ENCODE measurements at places on chromosomes 16 and 17.
A peak's percentile ranks its signal among the peaks of the same experiment; 100 is the strongest.

GRCh38 chr17:33603789-33604188 lies 310.7 kb upstream of the ASIC2 start:
- DNase-seq: no peak

DNA sequence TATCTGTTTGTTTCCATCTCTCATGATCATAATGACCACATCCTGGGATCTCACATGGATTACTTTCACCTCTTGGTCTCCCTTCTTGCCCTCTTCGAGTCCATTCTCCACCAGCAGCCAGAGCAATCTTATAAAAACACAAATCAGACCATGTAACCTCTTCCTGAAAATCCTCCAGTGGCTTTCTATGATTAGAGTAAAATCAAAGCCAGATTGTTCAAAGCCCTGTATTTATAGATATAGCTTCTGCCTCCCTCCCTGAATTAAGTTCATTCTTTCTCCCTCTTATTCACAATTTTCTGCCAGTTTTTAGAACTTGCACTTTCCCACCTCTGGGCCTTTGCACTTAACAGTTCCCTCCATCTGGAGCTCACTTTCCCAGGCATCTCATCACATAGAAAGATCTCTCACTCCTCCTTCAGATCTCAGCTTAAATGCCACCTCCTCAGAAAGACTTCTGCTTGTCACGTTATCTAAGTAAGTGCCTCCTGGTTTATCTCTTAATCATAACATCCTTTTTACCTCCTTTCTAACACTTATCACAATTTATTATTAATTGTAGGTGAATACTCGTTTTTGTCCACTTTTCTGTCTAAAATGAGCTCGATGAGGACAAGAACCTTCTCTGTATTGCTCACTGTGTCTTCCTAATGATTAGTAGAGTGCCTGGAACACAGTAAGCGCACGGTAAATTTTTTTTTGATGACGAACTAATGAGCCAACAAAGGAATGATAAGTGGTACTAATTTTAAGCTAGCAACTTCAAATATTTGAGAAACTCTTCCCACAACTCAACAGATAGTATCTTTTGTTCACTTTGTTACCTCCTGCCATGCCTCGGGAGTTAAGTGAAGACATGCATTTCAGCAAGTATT lies 80.5 kb downstream of the CYB561 start:
- DNase-seq: no peak

DNA sequence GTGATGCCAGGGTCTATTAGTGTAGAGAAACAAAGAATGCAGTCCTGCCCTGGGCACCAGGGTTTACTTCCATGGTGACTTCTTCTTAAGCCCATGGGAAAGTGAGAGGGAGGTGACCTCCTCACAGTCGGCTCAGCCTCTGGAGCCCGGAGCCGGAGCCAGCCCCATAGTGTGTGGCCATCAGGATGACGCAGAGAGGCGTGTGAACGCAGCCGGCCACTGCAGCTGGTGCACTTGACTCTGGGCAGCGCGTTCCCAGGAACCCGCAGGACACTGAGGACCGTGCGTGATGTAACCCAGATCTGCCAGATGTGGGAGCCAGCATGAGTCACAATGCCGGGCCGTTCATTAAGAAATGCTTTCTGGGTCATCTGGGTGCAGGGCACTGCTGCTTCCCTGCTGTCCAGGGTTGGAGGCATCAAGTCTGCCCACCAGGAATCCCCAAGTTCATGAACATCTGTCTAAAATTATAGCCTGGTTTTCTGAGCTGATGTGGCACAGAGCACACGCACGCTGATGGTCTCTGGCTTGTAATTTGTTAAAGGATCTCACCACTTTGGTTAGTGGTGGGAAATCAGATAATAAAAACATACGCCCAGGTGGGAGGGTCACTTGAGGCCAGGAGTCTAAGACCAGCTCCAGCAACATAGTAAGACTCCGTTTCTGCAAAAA lies 114.1 kb downstream of the PITPNC1 start:
- DNase-seq: no peak

- no peak for DNase-seq
Observed at GRCh38 chr17:58808609-58809563, 53.2 kb downstream of the PPM1E start.

DNA sequence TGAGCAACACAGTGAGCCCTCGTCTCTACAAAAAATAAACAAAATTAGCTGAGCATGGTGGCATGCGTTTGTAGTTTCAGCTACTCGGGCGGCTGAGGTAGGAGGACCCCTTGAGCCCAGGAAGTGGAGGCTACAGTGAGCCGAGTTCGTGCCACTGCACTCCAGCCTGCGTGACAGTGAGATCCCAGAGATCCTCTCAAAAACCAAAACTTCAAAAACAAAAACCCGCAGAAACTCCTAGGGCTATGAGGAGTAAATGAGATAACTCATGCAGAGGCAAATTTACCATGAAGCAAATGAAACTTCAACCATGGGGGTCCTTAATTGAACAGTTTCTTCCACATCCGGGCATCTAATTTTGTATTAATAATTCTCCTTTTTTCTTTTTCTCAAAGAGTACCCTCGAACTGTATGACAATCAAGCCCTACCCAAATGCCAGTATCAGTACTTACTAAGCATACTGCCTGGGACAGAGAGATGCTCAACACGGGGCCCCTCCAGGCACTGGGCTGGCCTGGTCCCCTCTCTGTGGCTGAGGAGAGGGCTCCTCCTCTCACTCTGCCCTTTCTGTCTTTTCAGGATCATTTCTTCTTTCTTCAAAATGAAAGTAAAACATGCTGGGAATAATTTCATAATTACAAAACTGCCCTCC lies 789 bp upstream of the PIPOX start:
- no peak for DNase-seq

DNA sequence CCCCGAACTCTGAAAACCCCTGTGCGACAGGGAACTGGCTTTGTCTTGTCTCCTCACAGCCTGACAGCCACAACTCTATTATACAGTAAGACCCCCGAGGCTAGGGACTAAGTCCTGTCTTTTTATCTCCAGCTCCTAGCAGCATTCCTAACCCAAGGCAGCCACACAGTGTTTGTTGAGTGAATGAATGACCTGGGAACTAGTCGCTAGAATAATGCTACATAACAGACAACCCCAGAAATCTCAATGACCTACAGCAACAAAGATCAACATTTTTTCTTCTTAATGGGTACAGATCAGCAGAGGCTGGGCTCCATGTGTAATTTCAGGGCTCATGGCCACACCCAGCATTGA lies 71.4 kb upstream of the TNRC6C start:
- DNase-seq: no peak

GRCh38 chr17:48995974-48996721 lies 1.0 kb upstream of the IGF2BP1 start:
- DNase-seq: no peak

DNA sequence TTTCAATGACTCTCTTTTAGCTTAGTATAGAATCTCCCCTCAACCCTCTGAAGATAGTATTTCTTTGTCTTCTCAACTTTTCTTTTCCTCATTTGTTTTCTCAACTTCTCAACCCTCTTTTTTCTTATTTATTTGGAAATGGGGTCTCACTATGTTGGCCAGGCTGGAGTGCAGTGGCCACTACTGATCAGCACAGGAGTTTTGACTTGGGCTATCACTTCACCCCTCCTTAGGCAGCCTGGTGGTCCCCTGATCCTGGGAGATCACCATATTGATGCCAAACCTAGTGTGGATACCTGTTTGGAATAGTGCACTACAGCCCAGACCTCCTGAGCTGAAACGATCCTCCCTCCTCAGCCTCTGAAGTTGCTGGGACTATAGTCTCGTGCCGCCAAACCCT lies 79.8 kb downstream of the PITPNC1 start:
- no peak for DNase-seq

- DNase-seq: no peak
Observed at GRCh38 chr16:629833-630248, 944 bp upstream of the WFIKKN1 start.

GRCh38 chr16:86821895-86822294 lies 243.5 kb downstream of the FOXL1 start:
- DNase-seq: no peak

DNA sequence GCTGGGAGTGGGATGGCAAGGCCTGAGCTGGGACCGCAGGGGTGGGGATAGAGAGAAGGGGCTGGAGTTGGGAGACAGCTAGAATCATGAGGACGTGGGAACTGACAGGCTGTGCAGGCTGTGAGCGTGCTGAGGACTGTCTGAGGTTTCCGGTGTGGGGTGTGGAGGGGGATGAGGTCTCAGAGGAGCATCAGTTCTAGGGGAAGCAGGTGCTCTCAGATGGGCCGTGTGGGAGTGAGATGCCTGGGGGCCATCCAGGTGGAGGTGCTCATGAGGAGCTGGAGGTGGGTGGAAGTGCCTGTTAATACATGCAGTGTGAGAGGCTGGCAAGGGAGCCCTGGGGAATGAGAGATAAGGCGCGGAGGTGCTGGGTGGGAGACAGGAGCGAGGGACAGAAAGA lies 27.2 kb downstream of the HASPIN start:
- DNase-seq: peak; percentile 64

GRCh38 chr17:5680766-5681165 lies 96.5 kb upstream of the NLRP1 start:
- no peak for DNase-seq

DNA sequence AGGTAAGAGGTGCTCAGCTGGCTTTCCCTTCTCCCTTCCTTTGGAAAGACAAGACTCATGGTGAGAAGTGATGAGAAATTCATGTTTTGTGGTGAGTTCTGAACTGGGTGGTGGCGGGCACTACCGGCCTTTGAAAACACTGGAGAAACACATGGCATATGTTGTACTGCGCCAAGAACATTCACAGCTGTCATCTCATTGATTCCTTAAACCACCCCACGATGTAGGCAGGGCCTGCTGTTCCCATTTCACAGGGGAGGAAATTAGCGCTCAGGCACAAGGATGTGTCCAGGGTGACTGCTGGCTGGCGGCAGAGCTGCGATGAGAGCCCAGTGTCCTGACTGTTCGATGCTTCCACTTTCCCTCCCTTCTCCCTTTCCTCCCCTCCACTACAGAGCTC lies 1.6 kb upstream of the DOC2B start:
- DNase-seq: no peak

- no peak for DNase-seq
Observed at GRCh38 chr16:8863594-8864424, 5.0 kb downstream of the CARHSP1 start.

- no peak for DNase-seq
Observed at GRCh38 chr17:58323366-58324055, 5.1 kb downstream of the TSPOAP1 start.

DNA sequence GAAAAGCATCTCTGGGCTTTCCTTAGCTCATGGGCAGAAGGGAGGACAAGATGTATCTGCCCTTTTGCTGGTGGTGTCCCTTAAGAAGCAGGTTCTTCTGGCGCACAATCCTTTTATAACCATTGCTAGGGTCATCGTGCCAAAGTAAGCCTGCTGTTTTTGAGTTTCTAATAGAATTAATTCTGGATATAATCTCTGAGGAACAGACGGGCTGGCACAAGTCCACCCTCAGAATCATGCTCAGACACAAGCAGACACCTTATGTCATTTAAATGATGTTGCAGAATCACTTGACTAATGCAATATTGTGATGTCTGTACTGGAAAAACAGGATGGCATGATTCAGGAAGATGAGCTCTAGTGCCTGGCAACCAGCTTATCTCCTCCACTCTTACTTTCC lies 18.8 kb upstream of the MMD start:
- no peak for DNase-seq

DNA sequence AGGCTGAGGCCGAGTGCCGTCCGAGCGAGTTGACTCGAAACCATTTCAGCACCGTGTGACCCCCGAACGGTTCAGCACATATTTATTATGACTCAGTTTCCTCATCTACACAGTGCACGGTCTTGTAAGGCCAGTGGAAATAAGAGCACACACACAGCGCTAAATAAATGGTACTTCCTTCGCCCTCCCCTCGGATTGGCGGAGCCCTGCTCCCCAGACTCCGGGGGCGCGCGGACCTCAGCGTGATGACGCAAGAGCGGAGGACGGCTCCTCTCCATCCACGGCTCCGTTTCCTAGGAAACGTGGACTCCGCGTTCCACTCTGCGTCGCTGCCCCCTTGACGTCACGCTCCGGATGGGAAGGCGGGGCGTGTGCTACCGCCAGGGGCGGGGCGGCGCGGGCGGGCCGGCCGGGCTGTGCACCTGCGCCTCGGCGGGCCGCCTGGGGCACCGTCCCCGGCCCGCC lies at the start of gene PARD6A:
PARD6A (plus strand) TSS at position 397 of the 465 bp plus-strand sequence. CDS start 79 bp downstream, outside the sequence.
- peak; percentile 98 for DNase-seq

DNA sequence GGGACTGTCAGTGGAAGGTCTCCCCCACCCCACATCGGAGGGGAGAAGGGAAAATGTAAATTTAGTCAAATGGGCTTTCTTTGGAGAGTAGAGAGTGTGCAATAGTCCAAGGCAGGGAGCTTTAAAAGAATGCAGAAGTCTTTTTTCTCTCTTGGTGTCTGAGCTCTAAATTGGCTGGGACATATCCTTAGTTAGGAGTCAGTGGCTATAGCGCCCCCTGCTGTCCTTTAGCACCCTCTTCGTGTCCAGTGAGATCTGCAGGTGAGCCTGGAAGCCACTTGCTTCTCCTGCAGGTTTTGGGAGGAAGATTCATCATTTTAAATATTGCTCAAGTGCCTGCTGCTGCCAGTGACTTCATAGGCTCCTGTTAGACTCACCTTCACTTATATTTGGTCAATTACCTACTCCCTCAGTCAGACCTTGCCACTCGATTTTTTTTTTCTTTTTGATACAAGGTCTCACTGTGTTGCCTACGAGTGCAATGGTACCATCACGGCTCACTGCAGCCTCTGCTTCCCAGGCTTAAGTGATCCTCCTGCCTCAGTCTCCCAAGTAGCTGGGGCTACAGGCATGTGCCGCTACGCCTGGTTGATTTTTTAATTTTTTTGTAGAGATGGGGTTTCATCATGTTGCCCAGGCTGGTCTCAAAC lies 174.8 kb downstream of the PRKCB start:
- DNase-seq: peak; percentile 83

GRCh38 chr16:9055661-9056060 lies 35.8 kb upstream of the HAPSTR1 start:
- DNase-seq: no peak

GRCh38 chr17:1227917-1228780 lies 42.1 kb upstream of the BHLHA9 start:
- DNase-seq: no peak

DNA sequence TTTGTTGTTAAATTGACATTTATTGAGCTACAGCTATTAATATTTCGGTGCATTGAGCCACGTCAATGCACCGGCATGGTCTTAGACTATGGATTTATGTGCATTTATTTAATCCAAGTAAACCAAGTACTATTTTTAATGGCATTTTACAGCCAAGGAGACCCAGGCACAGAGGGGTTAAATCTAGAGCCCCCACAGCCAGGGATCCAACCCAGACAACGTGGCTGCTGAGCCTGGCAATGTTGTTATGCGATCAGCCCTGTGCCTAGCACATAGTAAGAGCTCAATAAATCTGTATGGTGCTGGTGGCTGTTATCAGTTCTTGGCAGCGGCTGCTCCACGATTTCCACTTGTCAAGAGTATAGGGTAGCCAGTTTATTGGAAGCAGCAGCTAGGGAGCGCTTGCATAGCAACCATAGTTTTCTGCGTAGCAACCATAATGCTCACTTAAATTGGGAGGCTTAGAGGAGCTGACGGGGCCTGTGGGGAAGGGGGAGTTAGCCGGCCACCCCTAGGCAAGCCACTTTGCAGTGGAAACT lies 541 bp upstream of the RBBP6 start:
- DNase-seq: no peak

DNA sequence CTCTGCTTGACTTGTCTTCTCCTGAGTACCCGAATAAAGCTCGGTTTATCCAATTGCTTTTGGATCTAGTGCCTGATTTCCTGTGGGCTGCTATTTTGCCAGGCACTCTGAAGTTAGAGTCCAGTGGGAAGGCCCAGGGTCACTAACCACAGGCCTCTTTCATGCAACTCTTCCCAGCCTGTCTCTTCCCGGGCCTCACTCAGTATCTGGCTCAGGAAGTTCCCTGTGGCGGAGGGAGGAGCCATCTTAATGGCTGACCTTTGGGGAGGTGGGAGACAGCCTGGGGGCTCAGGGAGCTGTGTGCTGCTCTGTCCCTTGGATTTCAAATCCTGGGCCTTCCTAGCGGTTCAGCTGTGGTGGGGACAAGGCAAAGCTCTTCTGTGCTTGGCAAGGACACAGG lies 328.5 kb downstream of the SLC39A11 start:
- no peak for DNase-seq

All from CD4-positive, alpha-beta T cell treated with Interleukin-6 at 100 ng/mL for 8 hours (primary cell).